MV-4-11 (cell line): ENCODE measurements at places on chromosomes 1 and 21.

DNA sequence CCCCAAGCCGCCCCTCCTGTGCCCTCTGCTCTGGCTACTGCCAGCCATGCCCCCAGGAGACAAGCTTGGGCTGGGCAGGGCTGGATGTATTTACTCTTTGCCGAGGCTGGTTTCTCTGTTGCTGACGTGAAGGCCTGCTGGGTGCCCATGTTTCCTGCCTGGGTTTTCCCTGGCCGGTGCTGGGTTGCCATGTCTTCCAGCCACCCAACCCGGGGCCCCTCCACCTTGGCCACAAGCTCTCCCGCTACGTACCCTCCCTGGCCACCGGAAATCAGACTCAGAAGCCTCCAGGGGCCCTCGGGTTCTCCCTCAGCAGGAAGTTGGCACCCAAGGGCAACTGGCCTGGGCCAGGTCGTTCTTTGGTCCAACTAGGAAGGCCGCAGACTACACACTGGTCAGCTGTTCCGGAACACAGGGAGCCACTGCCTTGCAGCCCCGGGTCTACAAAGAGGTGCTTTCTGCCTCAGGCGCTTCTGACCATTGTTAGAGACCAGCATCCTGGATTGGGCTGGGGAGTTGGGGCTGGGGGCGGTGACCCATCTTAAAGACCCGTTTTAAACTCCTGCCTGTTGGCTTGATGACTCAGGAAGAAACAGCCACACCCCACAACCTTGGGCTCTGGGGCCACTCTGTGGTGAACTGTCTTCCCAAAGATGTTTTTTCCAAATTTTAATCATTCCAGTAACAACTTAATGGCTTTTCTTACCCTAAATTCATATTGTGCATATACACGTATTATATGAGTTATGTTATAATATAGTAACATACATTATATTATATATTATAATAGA lies 71.2 kb upstream of the RUNX3 start:
- DNase-seq = no peak

DNA sequence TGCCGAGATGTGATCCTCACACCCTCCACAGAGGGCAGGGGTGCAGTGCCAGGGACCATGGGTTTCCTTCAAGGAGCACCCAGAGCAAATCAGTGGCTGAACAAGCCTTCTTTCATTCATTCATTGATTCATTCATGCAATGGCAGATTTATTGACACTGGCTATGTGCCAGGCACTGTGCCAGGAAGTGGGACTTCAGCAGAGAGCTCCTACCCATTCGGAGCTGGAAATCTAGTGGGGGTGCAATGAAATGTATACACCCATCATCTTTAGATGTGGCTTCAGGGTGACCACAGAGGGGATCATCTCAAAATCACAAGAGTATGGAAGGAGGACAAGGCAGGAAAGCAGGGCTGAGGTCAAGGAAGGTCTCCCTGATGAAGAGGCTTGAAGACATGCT lies 18.9 kb downstream of the SLC6A9 start:
- no peak for DNase-seq

- no peak for DNase-seq
These were observed 8.0 kb upstream of the SELE start for GRCh38 chr1:169741666-169742394.

- DNase-seq = no peak
These were observed 27.2 kb upstream of the KIAA0040 start for GRCh38 chr1:175219774-175220173.

DNA sequence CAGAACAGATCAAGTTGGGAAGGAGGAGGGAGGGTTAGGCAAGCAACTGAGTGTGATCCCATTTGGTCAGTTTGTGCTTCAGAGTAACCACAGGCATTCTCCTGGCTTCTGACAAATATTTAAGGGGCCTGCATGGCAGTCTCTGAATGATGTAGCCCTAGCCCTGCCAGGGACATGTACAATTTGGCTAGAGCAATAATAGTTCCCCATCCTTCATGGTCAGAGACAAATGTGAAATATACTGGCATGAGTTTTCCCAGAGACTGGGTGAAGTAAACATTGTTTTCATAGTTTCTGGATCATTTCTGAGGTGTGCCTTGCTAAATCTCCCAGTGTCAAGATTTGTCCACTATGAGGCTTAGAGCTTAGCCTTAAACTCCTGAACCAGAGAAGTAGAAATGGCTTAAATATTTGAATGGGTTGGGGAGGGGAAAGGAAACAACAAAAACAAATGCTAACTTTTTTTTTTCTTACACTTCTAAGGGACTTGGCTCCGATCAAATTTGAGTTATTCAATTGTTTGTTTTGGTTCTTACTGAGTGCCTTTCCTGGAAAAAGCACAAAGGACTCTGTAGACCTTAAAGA lies 42.0 kb upstream of the UBE2U start:
- no peak for DNase-seq

DNA sequence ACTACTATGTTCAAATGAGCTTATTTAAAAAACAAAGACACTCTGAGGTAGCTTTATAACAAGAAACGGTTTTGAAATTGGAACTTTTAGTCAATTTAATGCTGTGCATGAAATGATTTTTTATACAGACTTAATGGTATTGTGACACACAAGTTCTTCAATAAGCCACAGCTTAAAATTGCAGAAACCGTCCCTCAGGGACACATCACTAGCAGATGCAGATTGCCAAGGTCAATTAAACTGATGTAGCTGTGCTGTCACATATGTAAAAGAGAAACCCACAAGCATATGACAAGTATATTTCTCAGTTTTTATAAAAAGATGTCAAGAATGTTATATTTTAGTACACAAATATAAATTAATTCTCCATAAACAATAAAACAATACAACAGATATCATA lies 366.9 kb downstream of the DPYD start:
- DNase-seq = no peak

DNA sequence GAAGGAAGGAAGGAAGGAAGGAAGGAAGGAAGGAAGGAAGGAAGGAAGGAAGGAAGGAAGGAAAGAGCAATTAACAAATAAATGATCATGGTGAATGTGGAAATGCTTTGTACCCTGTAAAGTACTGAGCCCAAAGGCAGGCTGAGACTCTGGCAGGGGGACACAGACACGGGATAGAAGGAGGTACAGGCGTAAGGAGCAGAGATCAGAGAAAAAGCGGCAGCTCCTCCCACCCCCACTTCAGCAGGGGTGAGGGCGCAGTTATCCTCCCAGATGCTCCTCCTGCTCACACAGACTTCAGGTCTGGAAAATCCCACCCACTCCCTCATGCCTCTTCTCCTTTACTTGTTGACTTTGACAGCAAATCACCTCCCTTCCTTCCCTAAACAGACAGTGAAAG lies 464.5 kb downstream of the MATN1 start:
- no peak for DNase-seq

DNA sequence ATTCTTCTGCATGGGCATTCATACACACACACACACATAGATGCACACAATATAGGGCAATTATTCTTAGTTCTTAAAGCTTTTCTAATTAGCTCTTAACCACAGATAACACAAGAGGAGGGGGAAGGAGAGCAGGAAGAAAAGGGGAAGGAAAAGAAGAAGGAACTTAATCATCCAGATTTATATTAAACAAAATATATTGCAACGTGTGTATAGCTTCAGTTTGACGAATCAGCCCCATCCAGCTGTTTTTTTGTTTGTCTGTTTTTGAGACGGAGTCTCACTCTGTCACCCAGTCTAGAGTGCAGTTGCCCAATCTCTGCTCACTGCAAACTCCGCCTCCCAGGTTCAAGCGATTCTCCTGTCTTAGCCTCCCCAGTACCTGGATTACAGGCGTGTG lies 21.7 kb upstream of the ANKRD13C start:
- DNase-seq = no peak

DNA sequence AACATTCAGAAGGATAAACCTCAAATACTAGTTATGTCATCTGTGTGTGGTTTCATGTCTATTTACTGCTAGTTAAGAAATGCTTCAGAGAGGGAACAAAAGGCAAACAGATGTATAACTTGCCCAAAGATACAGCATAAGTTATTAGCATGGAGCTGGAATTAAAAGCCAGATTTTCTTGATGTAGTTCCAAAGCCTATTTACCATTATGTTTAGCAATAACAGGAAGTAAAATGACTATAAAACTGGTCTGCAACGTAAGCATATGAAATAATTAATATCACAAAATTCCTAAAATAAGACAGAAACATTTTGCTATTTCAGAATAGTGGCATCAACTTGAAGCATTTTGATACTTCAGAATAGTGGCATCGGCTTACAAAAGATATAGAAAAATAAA lies 1232.8 kb downstream of the NCAM2 start:
- no peak for DNase-seq

DNA sequence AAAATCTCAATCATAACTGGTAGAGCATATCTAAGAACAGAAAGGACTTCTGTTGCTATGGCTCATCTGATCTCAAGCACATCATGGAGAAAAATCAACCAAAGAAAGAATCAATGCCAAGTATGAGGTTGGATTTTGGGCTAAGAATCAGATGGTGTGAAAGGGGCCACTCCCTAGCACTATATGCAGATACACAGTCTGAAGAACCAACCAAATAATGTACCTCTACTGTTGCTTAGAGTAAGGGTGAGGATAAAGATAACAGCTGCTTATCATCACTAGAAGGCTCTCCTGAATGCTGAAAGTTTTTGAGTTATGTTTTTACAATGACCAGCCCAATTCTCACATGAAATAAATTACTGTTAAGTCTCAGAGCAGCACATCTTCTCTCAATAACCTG lies 35.6 kb downstream of the ST7L start:
- DNase-seq = no peak

DNA sequence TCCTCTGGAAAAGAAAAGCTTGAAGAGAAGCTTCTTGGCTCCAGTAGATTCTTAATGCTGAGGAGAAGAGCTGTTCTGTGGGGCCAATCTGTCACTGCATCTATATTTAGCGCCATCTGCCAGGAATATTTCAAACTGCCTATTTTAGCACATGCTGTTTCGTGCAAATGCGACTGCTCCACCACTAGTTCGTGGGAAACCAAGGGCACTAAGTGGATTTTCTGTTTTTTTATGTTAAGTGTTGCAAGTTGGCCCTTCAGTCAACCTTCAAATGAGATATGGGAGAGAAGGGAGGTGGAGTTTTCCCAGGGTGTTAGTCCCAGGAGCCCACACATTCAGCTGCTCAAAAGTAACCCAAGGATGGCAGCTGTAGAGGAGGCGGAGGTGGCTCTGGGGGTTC lies 91.9 kb downstream of the TSEN15 start:
- DNase-seq = peak; percentile 62

DNA sequence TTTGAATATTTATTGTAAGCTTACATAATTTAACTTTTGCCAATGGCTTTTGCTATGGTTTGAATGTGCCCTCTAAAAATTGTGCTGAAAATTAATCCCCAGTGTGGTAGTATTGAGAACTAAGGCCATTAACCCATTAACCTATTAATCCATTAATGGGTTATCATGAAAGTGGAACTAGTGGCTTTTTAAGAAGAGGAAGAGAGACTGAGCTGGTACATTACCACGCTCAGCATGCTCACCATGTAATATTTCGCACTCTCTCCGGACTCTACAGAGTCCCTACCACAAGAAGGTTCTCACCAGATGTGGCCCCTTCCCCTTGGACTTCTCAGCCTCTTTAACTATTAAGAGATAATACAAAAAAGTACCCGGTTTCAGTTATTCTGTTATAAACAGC lies 164.4 kb upstream of the ZRANB2 start:
- peak; percentile 43 for DNase-seq

DNA sequence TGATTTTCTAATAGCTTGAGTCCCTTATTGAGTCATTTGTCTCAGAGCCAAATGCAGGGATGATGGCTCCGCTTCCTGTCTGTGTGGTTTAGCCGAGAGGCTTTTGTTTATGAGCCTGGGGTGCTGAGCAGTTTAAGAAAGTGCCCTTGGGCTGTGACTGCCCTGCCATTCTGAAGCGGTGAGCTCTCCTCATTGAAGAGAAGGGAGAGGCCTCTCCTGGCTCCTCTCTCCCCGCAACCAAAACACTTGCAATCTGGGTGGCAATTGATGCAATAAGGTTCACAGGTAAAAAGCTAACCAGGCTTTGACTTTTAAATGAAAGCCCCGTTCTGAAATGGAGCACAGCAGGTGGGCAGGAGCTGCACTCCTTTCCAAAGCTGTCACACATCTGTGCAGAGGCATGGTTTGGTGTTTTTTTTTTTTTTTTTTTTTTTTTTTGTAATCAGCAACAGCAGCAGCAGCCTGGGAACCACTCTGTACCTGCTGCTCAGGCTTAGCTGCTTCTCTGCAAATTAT lies 403.7 kb downstream of the SIPA1L2 start:
- no peak for DNase-seq

GRCh38 chr1:67639361-67639760 lies 45.6 kb upstream of the GADD45A start:
- DNase-seq = no peak
